ENCODE measurements at places on chromosomes 6 and 20. TPM values are rescaled to one million over a fixed set of nuclear protein-coding genes. Genes with fewer than 3 reads are reported as not detected.

DNA sequence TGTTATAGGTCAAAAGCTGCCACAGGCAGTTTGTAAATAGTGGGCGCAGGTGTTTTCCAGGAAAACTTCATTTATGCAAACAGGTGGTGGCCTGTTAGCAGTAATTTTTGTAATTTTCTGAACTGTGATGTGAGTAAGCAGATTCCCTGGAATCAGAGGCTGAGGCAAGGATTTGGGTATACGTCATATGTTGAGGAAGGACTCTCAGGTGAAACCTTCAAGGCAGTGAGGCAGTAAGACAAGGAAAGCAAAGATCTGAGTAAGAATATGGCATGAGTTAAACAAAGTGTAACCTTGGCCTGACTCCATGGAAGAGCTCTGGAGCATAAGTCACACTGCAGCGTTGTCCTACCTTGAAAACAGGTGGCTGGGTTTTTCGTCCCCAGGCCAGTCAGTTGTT is 291.1 kb upstream of the BTBD3 start:
- DNase-seq = no peak

GRCh38 chr20:8512003-8512402 is 379.9 kb downstream of the PLCB1 start:
- DNase-seq = peak; percentile 35

GRCh38 chr20:3235666-3236324 is 3.2 kb downstream of the SLC4A11 start:
- peak; percentile 89 for DNase-seq

GRCh38 chr20:5797843-5798462 is 47.8 kb downstream of the SHLD1 start:
- peak; percentile 21 for DNase-seq

Gene HMGCLL1
- total RNA-seq = 0.36 TPM

DNA sequence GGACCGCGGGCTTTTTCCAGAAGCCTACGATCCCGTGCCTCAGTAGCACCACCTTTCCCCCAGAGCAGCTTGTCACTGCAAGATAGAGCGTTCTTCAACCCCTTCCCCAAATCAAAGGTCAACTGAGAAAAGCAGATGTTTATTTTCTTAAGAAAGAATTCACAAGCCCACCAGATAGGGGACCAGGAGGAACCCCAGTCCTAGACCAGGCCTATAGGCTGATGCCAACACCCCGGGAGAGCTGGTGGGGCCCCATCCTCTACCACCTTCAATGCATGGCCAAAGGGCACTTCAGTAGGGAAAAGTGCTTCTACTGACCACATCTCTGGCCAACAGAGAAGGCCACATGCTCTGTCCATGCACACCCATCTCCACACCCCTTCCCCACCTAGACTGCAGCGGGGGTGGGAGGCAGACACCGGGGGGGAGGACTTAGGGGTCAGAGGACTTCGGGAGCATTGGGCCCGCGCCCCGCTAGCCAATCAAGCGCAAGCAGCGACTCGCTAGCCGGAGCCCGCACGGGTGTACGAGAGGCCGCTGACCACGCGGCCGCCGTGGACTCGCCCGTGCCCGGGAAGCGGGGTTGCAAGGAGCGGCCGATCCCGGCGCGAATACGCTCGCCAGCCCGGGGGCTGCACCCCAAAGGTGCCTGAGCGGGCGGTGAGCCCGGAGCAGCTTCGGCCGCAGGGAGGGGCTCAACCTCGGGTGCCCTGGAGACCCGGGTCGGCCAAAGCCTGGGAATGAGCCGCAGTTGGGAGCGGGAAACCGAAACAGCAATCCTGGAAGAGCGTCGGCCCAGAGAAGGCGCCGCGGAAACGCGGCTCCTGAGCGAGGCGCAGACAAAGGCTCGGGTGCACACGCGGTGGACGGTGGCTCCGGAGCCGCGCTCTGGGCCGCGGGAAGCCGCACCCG is 2.8 kb downstream of the PDE10A start:
- DNase-seq = peak; percentile 89

GRCh38 chr6:3811191-3811590 is 38.0 kb upstream of the FAM50B start:
- DNase-seq = no peak

DNA sequence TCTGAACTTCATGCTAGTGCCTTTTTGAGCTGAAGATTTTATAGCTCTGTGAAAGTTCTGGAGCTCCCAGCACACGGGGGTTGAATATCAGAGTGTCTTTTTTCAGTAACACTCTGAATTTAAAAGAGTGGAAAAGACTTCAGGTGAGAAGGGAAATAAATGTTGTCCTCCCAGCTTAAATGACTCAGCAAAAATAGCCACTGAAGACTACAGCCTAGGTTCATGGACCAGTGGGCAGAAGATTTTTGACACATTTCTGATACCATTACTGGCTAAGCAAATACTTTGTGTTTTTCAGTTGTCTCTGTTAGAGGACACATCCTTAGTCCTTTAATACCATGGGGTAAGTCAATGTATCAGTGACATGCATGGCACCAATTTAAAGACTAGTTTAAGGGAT is 338.5 kb upstream of the SPTLC3 start:
- DNase-seq = no peak

DNA sequence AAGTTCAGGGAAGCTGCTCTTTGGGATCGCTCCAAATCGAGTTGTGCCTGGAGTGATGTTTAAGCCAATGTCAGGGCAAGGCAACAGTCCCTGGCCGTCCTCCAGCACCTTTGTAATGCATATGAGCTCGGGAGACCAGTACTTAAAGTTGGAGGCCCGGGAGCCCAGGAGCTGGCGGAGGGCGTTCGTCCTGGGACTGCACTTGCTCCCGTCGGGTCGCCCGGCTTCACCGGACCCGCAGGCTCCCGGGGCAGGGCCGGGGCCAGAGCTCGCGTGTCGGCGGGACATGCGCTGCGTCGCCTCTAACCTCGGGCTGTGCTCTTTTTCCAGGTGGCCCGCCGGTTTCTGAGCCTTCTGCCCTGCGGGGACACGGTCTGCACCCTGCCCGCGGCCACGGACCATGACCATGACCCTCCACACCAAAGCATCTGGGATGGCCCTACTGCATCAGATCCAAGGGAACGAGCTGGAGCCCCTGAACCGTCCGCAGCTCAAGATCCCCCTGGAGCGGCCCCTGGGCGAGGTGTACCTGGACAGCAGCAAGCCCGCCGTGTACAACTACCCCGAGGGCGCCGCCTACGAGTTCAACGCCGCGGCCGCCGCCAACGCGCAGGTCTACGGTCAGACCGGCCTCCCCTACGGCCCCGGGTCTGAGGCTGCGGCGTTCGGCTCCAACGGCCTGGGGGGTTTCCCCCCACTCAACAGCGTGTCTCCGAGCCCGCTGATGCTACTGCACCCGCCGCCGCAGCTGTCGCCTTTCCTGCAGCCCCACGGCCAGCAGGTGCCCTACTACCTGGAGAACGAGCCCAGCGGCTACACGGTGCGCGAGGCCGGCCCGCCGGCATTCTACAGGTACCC is at the start of gene ESR1:
Gene ESR1 (plus strand): TSS at position 170 of the 858 bp plus-strand sequence. CDS start 231 bp downstream, at position 401.
- peak; percentile 84 for DNase-seq

All from osteoblast (primary cell).